ENCODE measurements at places on chromosomes 2 and 18.
A peak's percentile ranks its signal among the peaks of the same experiment; 100 is the strongest.

- no peak for DNase-seq
These were observed 41.6 kb downstream of the CREB1 start for GRCh38 chr2:207571370-207571769.

DNA sequence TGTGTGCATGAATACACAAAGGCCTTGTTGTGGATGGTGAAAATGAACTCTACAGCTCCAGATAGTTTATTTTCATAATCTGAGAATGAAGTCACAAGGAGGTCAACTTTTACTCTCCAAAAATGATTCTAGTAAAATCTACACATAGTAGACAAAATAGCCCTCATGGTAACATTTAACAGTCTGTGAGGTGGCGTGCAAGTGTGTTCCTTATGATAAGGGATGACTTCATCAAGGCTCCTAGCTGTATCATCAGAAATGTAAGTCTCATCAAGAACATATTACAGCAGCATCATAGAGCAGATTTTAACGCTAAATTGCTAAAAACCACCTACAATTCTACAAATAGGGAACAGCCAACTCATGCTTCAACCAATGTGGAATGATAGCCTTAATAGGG lies 72.3 kb upstream of the RIOK3 start:
- DNase-seq, result peak; percentile 70

GRCh38 chr2:182324665-182325064 lies 102.2 kb downstream of the PDE1A start:
- peak; percentile 50 for DNase-seq

- DNase-seq, result no peak
These were observed 1102.6 kb upstream of the PIK3C3 start for GRCh38 chr18:40852406-40852805.

- peak; percentile 58 for DNase-seq
These were observed 146.1 kb upstream of the SESTD1 start for GRCh38 chr2:179410552-179411356.

GRCh38 chr2:23651187-23652080 lies 266.5 kb downstream of the KLHL29 start:
- peak; percentile 77 for DNase-seq

DNA sequence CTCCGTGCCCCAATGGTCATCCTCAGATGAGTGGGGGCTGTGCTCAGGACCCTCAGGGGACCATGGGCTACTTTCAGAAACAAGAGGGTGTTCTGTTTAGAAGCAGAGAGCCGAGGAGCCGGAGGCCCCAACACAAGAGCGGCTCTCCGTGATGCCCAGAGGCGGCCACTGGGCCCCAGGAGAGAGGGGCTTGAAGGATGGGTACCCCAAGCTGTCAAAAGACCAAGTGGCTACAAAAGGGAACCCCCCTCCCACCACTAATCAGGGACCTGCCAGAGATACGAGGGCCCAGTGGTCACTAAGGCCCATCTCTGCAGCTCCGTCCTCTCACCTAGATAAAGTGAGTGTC lies 93.6 kb downstream of the HDAC4 start:
- no peak for DNase-seq

GRCh38 chr2:203909261-203909967 lies 27.1 kb upstream of the ICOS start:
- DNase-seq, result peak; percentile 75

DNA sequence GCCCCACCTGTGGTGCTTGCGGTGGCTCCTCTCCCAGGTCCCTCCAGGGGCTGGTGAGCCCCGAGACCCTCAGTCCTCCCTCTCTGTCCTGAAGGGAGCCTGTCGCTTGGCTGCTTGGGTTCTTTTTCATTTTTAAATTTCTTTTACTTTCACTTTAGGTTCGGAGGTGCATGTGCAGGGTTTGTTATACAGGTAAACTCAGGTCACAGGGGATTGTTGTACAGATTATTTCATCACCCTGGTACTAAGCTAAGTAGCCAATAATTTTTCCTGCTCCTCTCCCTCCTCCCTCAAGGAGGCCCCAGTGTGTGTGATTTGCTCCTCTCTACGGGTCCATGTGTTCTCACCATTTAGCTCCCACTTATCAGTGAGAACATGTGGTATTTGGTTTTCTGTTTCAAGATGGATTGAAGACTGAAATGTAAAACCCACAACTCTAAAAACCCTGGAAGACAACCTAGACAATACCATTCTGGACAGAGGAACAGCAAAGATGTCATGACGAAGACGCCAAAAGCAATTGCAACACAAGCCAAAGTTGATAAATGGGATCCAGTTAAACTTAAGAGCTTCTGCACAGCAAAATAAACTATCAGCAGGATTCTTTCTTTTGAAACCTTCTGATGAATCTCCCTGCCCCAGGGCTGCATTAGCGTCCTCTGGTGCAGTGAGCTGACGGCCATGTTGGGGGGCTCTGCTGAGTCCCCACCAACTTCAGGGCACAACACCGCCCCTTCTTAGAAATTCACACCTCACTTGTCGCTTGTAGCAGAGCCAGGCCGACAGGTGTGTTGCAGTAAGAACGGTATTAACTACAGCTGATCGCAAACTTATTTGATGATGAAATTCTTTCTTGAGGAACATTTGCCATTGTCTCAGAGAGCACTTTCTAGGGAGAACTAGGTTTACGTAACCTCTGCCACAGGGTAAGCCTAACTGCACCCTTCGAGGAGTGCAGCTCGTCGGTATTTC lies 135.3 kb downstream of the ZNF236 start:
- no peak for DNase-seq

- no peak for DNase-seq
These were observed 36.9 kb upstream of the DSEL start for GRCh38 chr18:67553437-67553836.

GRCh38 chr2:233828546-233829192 lies 25.7 kb downstream of the HJURP start:
- no peak for DNase-seq

- no peak for DNase-seq
These were observed 24.3 kb downstream of the INPP5D start for GRCh38 chr2:233084488-233084887.

GRCh38 chr2:223032187-223033142 lies 19.5 kb upstream of the KCNE4 start:
- DNase-seq, result no peak

GRCh38 chr2:175062787-175063585 lies 57.8 kb upstream of the CHN1 start:
- DNase-seq, result peak; percentile 59

- DNase-seq, result peak; percentile 54
These were observed 85.7 kb downstream of the SLC4A3 start for GRCh38 chr2:219713110-219713509.

GRCh38 chr2:88754585-88755320 lies 63.3 kb downstream of the RPIA start:
- no peak for DNase-seq

GRCh38 chr2:14047491-14047890 lies 585.0 kb upstream of the LRATD1 start:
- no peak for DNase-seq

DNA sequence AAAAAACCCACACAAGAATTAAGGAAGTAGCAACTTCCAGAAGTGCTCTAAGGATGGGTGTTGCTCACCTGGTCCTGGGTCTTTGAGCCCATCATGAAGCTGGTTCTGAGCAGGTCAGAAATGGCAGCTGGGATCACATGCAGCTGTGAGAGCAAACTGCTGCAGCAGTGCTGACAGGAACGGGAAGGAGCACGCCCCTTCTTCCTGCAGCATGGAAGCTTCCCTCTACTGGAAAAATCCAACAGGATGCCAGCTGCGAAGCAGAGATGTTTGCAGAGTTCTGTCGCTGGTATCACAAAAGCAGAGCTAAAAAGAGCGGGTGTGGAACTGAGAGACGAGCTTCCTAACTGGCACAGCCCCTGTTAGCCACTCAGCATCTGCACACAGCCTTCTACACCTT lies 33.7 kb downstream of the EIF4E2 start:
- DNase-seq, result no peak

DNA sequence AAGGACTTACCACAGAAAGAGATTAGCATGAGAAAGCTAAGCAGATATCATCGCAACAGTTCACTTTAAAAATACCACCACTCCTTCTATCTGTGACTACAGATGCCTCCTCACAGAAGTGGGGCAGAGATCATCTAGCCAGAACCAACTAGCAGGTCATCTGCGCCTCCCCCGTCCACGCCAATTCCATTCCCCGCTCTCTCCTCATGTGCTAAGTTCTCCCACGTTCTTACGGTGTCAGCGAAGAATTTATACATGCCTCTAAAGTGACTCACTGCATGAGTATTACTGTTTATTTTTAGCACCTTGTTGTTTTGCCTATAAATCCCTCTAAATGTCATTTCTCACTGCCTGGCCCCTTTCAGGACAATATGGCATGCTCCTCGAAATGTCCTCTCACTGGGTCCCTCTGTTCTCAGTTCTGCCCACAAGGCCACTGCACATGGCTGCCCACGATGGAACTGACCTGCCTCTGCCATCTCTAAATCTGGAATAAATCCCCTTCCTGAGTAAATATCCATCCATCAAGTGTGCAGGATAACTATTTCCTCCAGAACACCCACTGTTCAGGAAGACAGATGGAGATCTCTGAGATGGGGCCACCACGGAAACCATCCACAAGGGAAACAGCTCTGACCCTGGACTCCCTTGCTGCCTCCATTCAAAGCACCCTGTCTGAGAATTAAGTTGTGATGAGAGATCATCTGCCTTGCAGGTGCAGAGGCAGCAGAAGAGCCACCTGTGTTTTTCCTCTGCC lies 137.7 kb downstream of the IRS1 start:
- DNase-seq, result peak; percentile 94

GRCh38 chr2:41337956-41338355 lies 709.9 kb upstream of the PKDCC start:
- no peak for DNase-seq

GRCh38 chr18:10197097-10197496 lies 257.3 kb upstream of the APCDD1 start:
- no peak for DNase-seq

GRCh38 chr2:11667194-11667593 lies 2.8 kb downstream of the NTSR2 start:
- DNase-seq, result no peak

DNA sequence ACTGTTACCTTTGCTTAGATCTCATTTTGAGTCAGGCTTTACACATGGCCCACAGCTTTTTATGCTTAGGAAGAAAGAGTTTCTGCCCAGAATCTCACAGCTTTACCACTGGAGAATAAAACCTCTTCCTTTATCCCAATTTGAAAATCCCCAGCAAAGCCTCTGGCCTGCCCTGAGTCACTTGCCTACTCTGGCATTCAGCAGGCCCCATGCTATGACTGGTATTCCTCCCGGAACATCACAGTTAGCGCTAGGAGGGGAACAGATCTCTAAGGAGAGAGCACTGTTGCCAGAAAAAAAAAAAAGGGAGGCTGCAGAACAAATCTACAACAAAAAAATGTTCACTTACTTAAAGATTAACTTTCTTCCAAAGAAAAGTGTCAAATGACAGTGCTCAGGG lies 152.9 kb upstream of the DNMT3A start:
- no peak for DNase-seq

- no peak for DNase-seq
These were observed 99.6 kb downstream of the KCTD1 start for GRCh38 chr18:26448714-26449159.

DNA sequence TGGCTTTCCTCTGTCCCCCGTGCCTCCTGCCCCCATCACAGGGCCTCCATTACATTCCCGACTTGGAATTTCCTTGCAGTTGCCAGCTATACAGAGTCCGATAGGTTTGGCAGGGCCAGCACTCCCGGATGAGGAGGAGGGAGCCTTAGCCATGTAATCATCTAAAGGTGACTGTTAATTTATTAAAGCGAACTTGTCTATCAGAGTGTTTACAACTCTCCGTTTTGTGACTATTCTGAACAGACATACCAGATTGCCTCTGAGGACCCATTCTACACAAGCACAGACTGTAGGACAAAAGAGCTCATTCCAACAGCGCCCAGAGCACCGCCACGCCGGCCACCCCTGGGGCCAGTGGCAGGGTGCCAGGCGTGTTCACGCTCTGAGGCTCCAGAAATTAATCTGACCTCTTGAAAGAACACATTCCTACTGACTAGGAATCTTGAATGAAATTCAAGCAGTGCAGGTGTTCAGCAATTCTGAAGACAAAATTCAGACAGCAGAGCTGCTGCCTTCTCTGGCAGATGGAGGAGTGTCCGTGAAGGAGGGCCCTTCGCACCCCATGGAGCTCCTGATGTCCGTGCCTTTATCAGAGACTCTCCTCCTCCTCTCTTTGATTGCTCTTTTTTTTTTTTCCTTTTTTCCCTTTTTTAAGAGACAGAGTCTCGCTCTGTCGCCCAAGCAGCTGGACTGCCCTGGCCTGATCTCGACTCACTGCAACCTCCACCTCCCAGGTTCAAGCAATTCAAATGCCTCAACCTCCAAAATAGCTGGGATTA lies 58.1 kb upstream of the RALBP1 start:
- peak; percentile 11 for DNase-seq

- DNase-seq, result no peak
These were observed 2.9 kb downstream of the NEDD4L start for GRCh38 chr18:58046794-58047555.

DNA sequence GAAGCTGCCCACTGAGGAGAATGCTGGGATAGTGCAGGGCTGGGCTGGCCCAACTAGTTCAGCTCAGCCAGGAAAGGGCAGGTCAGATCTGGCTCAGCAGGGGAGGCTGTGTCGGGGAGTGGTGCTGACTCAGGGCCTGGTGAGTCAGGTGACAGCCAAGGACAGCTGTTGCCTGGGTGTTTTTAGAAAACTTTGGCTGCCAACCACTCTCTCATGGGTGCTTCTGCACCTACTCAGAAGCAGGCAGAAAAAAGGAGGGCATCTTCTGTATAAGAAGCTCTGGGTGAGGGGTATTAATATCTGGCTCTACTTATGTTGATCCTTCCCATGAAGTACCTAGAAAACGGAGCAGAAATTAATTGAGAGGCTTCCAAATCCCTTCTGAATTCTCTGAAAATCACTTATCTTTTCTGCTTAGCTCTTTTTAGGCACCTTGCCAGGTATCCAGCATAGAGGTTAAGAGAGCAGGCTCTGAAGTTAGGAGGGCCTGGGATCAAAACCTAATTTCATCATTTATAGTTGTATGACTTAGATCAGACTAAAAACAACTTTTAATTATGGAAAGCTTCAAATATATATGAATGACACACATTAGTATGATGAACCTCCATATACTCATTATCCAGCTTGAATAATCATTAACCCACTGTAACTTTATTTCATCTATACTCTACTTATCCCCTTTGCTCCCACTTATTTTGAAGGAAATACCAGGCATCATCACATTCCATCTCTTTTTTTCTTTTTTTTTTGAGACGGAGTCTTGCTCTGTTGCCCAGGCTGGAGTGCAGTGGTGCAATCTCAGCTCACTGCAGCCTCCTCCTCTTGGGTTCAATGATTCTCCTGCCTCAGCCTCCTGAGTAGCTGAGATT lies 15.5 kb upstream of the RAB10 start:
- peak; percentile 86 for DNase-seq

GRCh38 chr2:207087046-207087902 lies 78.5 kb downstream of the KLF7 start:
- DNase-seq, result no peak

DNA sequence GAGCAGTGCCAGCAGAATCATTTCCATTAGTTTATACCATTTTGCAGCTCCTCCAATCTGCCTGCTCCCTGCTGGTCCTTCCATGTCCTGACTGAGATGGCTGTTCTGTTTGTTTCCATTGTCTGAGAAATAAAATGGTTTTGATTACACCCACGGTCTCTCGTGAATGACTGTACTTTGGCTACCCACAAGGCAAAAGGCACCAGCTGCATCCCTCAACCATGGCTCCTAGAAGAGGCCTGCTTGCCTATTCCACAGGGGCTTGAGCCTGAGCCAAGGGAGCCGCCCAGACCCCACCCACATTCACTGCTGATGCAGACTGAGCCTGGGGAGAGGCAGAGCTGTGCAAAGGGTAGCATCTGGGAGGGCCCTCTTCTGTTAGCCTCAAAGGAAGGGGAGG lies 31.2 kb downstream of the MARCHF4 start:
- no peak for DNase-seq
